ENCODE measurements at places on chromosomes 4 and X. TPM values are rescaled to one million over a fixed set of nuclear protein-coding genes. Genes with fewer than 3 reads are reported as not detected.

The SPANXN5 gene
- not detected for total RNA-seq

The GAGE12J gene
- not detected for total RNA-seq

The SAGE1 gene
- not detected for total RNA-seq

The ACOT9 gene
- 96.3 TPM for total RNA-seq

The RRH gene
- not detected for total RNA-seq

The SCD5 gene
- total RNA-seq: 33.6 TPM

The DCAF8L2 gene
- total RNA-seq: not detected

The SSX4B gene
- total RNA-seq: not detected

The TLR6 gene
- total RNA-seq: 1.4 TPM

The CT45A10 gene
- not detected for total RNA-seq

The HDAC6 gene
- total RNA-seq: 43.0 TPM

The GPRASP2 gene
- total RNA-seq: 15.3 TPM

The FAT1 gene
- total RNA-seq: 1.6 TPM

The TLR2 gene
- 13.8 TPM for total RNA-seq

The STBD1 gene
- 3.5 TPM for total RNA-seq

The GRID2 gene
- not detected for total RNA-seq

The MAGEA2B gene
- total RNA-seq: not detected

The CABS1 gene
- total RNA-seq: not detected

The ITM2A gene
- 247 TPM for total RNA-seq

The RADX gene
- total RNA-seq: 0.33 TPM

The MRFAP1L1 gene
- 35.1 TPM for total RNA-seq

The SLC34A2 gene
- total RNA-seq: not detected

The PDK3 gene
- total RNA-seq: 7.0 TPM

The SLC10A4 gene
- not detected for total RNA-seq

The HTN1 gene
- total RNA-seq: 6.1 TPM

The AKAP4 gene
- not detected for total RNA-seq

The PNMA6A gene
- total RNA-seq: 0.20 TPM

The IGSF1 gene
- not detected for total RNA-seq

The AKAP14 gene
- total RNA-seq: not detected

The NAT8L gene
- not detected for total RNA-seq

The TLR1 gene
- 1.3 TPM for total RNA-seq

The PCDH18 gene
- total RNA-seq: 0.13 TPM

The RBM47 gene
- 0.07 TPM for total RNA-seq

The SHISA3 gene
- total RNA-seq: 14.3 TPM

The MAGIX gene
- 1.9 TPM for total RNA-seq
